ENCODE measurements at places on chromosomes 3 and 15.

DNA sequence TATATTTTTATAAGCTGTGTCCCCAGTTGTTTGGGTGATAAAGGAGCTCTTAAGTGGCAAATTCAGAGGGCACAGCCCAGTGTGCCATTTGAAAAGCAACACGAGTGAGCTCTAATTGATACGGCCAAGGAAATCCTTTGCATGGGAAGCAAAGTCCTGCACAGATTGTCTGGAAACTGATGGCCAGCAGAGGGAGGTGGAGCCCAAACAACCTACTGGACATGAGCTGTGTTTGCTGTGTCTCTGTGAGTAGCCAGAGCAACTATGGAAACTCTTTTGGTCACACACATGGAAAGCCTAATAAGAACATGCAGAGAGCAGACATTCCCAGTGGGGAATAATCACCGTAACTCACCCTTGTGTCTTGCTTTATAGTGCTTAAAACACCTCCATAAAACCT is 24.4 kb downstream of the ONECUT1 start:
- DNase-seq = no peak

DNA sequence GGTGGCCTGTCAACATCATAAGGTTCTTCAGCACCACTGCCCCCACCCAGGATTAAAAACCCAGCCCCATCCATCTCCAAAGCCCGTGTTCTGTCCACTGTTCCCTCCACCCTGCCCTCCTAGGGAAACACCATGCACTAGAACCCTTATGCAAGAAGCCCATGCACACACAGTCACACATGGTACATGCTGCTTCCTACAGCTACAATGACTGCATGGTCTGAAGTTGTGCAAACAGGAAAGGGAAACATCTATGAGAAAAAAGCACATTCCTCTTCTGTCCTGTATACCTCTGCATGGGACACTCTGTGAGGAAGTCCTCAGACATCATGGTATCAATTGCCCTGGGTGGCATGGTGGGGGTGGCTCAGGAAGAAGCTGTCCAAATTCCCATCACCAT is 108.6 kb upstream of the MRPS22 start:
- no peak for DNase-seq

GRCh38 chr15:80549654-80550053 is 145.5 kb upstream of the ABHD17C start:
- DNase-seq = peak; percentile 38

DNA sequence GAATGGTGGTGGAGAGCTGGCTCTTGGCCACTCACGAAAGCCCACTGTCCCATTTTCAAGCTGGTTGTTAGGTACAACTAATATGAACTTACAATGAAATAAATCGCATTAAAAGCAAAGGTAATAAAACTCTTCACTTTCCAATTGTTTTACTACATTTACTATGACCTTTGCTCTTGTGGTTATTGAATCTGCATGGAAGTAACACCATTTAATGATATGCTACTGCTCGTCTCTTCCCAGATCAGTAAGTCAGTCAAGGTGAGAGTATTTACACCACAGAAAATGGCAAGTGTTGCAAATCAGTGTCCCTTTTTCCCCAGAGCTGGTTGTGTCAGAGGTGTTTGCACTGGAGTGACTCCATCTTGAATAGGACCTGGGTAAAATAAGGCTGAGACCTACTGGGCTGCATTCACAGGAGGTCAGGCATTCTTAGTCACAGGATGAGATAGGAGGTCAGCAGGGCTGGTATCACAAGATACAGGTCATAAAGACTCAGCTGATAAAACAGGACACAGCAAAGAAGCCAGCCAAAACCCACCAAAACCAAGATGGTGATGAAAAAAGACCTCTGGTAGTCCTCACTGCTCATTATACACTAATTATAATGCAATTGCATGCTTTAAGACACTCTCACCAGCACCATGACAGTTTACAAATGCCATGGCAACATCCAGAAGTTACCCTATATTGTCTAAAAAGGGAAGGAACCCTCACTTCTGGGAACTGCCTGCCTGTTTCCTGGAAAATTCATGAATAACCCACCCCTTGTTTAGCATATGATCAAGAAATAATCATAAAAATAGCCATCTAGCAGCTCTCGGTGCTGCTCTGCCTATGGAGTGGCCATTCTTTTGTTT is 57.6 kb downstream of the FRMD4B start:
- DNase-seq = no peak

DNA sequence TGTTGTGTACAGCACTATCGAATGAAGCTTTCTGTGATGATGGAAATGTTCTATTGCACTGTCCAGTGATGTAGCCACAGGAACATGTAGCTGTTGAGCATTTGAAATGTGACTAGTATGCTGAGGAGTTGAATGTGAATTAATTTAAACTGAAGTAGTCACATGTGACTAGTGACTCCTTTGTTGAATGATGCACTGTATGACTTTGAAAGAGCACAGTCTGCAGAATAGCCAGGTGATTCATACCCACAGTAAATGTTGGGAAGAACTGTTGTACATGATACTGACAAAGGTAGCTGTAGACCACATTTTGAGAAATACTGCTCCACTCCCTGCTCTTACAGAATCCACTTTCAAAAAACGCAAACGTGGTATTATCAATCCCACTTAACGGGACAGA is 34.0 kb upstream of the ACTL6A start:
- no peak for DNase-seq

DNA sequence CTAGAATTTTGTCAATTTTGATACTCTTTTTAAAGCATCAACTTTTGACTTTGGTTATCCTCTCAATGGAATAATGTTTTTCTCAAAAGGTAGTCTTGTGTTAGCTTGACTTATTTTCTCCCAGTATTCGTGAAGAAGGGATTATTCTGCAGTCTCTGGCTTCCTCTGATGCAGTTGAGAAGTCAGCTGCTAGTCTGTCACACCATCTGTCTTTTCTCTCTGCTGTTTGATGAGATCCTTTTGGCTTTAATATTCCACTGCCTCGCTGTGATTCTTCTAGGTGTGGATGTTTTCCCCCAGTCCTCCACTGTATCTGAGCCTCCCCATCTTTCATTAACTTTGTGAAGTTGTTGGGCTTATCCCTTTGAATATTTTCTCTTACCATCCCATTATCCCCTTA is 141.0 kb downstream of the WDR72 start:
- no peak for DNase-seq

GRCh38 chr3:155766206-155766605 is 21.3 kb upstream of the PLCH1 start:
- no peak for DNase-seq

GRCh38 chr15:50257924-50258323 is 7.6 kb downstream of the HDC start:
- DNase-seq = no peak

Data from HFF-Myc (cell line).